ENCODE measurements at places on chromosomes 7 and 10.

GRCh38 chr10:116756277-116756676, 13.9 kb upstream of the HSPA12A start:
- no peak for DNase-seq

DNA sequence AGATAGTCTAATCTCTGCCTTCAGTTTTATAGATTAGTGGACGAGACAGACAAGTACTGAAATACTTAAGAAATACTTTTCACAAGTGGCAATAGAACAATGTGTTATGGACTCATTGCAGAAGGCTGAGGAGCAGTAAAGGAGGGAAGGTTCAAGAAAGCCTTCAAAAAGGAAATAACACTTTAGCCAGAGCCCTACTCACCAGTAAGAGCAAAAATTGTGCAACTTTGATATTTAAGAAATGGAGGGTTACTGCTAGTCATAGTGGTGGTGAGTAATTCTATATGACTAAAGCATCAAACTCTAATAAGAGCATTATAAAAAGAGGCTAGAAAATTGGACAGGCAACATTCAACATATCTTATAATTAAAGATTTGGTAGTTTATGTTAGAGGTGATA, 28.8 kb downstream of the PTPN12 start:
- peak; percentile 37 for DNase-seq

DNA sequence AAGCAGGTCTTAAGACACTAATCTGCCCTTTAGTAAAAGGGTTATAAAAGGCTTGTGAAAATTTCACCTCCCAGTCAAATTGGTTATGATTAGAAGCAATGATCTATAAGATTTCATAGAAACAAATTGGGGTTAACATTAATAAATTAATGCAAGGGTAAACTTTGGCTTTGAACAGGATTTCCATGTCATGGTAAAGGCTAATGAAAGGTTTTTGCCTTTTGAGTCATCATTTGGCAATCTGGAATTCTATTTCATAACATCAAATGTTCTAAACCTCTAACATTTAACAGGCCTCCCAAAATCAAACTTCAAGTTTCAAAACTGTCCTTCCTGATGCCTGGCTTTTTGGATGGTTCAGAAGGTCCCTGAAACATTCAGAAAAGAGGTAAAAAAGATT, 62.4 kb downstream of the COA1 start:
- DNase-seq, result no peak

DNA sequence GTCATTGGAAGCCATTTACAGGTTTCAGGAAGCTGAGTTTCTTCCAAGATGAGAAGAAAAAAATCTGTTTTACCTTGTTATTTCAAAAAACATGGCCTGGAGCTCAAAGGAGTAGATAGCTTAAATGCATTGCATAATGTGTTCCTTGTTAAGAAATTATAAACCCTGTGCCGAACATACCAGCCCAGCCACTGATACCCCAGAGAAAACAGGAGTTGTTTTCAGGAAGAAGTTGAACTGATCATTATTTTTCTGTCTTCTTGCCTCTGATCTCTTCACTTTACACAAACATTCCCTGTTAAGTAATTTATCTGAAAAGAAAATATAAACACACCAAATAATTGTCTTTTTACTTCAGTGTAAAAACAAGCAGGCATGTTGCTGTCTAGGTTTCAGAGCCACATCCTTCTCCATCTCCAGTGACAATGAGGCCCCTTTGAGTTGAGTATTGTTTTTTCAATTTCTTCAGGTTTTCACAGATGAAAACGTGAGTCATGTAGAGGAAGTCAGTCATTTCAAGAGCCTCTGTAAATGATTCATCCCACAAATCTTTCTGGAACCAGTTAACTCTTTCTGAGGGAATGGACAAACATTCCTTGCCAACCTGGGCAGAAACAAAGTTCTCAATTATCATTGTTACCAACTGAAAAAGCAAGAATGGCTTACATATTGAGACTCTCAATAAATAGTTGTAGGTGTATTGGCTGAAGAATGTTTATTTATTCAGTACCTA, 244.2 kb downstream of the IPMK start:
- peak; percentile 78 for DNase-seq

DNA sequence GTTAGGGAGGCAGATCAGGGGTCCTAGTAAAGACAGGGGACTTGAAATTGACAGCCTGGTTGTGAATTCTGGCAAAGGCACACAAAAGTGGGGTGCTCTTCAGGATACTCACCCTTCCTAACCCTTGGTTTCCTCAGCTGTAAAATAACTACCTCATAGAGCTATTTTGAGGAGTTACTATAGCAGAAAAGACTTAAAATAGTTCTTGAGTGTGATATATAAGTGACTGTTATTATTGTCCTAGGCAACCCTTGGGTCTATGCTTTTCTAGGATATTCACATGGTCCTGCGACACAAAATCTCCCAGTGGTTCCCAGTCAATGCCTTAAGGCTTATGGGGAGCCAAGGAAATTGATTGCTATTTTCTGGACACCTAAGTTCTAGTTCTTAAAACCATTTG, 98.1 kb upstream of the NAMPT start:
- no peak for DNase-seq

DNA sequence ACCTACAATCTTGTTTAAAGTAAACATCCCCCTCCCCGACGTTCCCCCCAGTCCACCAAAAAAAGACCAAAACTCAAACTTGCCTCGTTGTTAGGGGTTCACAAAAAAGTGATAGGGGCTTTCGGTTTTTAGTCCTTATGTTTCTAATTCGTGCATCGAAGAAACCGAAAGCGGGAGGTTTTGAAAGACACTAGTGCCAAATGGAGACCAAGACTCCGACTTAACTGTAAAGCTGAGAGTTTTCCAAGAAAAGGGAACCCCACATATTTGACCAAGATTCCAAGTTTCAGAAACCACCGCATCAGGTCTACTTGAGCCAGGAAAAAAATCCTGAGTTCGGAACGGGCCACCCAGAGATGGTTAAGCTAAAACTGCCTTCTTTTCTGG, 534 bp downstream of the PSMA2 start:
- DNase-seq, result no peak

- DNase-seq, result no peak
Measured at GRCh38 chr7:114864278-114864677, 57.6 kb upstream of the MDFIC start.

- DNase-seq, result no peak
Measured at GRCh38 chr7:37694208-37695094, 10.9 kb downstream of the GPR141 start.

DNA sequence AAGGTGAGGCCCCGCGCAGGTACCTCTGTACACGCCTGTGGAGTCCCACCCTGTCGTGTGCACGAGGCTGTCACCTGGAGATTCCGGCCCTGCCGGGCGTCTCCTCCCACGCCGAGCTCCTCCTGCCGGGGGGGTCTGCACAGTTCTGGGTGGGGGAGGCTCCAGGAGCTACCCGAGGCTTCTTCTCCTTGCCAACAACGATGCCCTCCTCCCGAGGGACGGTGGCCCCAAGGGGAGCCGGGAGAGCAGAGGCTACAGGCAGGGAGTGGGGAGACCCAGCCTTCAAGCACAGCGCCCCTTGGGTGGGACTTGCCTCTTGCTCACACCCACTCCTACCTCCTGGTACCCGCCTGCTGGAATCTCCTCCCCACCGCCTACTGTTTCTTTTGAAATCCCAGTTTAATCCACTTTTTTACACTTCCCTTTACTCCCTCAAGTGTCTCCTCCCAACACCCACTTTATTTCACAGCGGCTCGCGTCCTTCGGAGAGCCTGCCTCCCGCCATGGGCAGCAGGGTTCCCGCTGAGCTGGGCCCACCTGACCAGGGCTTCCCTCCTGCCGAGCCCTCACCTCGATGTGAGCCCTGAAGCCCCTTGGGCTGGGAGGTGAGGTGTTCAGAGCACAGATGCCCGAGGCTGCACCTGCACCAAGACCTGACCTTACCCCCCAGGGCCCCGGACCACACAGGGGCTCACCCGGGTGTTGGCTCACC, 338.1 kb downstream of the DNAJB6 start:
- no peak for DNase-seq

DNA sequence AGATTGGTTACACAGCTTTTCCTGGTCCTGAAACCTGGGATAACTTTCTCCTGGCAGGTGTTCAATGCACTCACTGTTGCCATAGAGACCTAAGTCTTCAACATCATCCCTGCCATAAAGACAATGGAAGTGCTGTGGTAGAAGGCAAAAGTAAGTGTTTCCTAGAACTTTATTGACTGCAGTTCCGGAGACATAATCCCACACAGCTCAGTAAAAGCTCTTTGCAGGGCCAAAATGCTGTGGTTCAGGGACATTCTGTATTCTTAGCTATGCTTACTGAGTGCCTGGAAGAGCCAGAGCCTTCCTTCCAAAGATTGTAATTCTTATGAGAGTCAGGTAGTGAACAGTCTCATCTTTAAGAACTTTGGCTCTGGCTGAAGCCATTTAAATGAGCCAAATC, 5.3 kb downstream of the WIPF3 start:
- no peak for DNase-seq

DNA sequence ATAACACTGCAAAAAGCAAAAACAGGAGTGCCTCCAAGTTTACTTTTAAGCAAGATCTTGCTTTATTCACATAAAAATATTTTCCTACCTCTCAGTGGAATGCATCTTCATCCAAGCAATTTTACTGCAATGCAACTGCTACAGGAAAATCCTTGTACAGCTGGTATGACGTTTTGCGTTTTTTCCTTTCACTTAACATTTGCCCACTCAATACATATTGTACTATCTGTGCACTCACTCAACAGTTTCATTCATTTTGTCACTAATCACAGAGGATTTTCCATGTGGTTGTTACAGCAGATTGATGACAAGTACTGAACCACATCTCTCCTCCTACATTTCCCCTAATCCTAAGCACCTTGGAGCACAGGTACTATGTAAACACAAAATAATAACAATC, 222.0 kb upstream of the IMMP2L start:
- no peak for DNase-seq

- no peak for DNase-seq
Measured at GRCh38 chr7:154916856-154917807, 85.8 kb downstream of the PAXIP1 start.

DNA sequence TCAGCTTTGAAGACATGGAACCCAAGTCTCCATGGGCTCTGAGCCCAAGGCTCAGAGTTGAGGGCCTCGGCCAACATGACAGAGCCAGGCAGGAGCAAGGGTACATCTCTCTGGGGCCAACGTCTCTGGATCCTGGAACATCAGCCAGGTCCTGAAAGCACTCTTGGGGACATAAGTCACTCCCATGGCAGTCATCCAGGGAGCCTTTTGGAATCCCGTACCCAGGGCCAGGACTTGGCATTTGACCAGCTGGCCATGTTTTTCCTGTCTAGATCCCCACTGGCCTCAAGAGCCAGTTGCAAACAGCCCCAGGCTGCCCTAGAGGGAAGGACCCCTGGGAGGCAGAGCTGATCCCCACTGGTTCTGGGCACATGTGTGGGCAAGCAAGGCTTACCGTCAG, 4.3 kb upstream of the CXCL12 start:
- no peak for DNase-seq

GRCh38 chr7:55903985-55904759, 16.9 kb downstream of the ZNF713 start:
- DNase-seq, result no peak

GRCh38 chr7:23907012-23907411, 197.0 kb downstream of the STK31 start:
- DNase-seq, result no peak

- DNase-seq, result no peak
Measured at GRCh38 chr7:128725531-128725930, 13.6 kb upstream of the CALU start.

DNA sequence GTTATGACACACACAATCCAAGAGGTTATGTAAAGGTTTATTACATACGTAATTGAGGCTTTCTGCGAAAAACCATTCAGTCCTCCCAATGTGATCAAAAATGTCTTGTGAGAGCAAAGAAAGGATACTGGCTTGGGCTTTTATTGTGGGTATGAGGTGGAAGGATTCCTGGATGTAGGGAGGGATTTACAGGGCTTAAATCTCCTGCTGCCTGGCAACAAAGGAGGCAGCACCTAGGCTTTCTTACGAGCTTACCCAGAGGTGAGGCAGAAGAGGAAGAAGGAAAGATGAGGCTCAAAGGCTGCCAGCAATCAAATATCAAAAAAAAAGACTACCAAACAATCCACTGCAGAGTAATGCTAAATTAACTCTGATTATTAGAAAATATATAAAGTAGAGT, 1149.5 kb upstream of the POT1 start:
- no peak for DNase-seq

- DNase-seq, result peak; percentile 58
Measured at GRCh38 chr10:82497439-82497838, 622.4 kb downstream of the NRG3 start.

DNA sequence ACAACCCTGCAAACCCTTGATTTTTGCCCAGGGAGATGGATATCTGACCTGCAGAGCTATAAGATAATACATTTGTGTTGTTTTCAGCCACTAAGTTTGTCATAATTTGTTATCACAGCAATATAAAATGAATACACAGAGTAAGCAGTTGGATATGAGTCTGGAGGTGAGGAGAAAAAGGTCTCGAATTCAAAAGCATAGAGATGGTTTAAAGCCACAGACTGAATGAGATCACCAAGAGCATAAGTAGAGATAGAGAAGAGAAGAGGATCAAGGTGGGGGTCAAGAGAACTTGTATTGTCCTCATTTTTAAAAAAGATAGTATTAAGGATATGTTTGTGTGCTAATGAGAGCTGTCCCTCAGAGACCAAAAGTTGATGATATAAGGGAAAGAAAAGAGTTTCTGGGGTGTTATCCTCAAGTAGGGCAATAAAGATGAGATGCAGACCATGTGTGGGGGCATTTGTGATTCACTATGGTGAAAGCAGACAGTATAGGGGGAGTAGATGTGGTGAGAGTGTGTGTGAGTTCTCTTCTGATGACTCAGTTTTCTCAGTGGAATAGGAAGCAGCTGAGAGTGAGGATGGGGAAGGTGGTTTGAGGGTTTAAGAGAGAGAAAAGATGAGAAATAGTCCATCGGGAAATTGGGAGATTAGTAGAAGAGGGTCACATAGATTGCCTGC, 25.8 kb upstream of the PCGF5 start:
- peak; percentile 58 for DNase-seq

DNA sequence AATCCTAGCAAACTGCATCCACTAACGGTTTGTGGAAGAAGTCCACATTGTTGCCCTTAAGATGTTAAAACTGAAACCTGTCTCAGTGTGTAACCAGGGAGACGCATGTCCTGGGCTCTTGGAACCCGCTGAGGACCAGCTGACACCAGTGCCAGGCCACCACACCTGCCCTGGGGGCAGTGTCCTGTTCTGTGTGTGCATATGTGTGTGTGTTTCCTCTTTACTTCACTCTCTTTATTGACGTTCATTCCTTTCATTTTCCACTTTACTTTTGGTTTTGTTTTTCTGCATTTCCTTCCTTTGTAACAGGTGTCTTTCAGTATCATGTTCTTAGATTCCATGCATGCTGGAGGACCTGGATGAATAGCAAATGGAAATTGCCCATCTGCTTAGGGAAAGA, 83.8 kb downstream of the TEX36 start:
- DNase-seq, result no peak

DNA sequence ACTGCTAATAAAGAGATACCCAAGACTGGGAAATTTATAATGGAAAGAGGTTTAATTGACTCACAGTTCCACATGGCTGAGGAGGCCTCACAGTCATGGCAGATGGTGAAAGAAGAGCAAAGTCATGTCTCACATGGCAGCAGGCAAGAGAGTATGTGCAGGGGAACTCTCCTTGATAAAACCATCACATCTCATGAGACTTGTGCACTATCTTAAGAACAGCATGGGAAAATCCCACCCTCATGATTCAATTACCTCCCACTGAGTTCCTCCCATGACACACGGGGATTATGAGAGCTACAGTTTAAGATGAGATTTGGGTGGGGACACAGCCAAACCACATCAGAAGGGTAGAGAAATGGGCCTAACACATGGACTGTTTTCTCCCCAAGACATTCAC, 156.3 kb downstream of the CCDC71L start:
- DNase-seq, result no peak

GRCh38 chr7:43337191-43337590, 224.7 kb downstream of the HECW1 start:
- DNase-seq, result no peak

Data from fibroblast of skin of left quadriceps (primary cell).